NCI-H146 (cell line): ENCODE measurements at places on chromosomes 6 and 20.
A peak's percentile ranks its signal among the peaks of the same experiment; 100 is the strongest.

DNA sequence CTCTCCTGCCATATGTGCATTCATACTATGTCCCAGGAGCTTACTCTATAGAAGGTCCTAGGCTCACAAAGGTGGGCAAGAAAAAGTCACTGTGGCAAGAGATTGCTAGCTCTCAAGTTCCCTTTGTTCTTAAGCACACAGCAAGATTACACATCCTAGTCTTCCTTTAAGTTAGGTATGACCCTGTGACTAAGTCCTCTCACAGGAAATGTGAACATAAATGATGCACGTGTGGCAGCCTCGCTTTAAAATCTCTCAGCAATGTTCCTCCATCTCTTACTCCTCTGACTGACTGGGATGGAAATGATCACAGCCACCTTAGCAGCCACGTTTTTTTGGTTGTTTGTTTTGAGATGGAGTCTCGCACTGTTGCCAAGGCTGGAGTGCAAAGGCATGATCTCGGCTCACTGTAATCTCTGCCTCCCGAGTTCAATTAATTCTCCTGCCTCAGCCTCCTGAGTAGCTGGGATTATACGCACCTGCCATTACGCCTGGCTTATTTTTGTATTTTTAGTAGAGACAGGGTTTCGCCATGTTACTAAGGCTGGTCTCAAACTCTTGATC is 35.7 kb upstream of the HAO1 start:
- DNase-seq, result no peak

DNA sequence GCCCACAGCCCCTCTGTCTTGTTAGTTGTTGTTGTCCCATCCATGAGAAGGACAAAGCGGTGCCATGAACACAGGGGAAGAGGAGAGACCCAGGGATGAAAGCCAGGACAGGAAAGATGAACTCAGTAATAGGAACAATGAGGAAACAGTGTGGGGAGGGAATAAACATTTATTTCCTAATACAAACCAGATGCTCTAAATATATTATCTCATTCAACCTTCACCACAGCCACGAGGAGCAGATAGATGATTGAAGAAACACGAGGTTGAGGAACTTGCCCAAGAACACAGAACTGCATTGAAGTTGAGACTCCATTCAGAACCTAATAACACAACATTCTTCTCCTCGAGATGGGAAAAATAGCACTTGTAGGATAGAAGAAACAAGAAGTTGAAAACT is 53.0 kb upstream of the AIG1 start:
- no peak for DNase-seq

DNA sequence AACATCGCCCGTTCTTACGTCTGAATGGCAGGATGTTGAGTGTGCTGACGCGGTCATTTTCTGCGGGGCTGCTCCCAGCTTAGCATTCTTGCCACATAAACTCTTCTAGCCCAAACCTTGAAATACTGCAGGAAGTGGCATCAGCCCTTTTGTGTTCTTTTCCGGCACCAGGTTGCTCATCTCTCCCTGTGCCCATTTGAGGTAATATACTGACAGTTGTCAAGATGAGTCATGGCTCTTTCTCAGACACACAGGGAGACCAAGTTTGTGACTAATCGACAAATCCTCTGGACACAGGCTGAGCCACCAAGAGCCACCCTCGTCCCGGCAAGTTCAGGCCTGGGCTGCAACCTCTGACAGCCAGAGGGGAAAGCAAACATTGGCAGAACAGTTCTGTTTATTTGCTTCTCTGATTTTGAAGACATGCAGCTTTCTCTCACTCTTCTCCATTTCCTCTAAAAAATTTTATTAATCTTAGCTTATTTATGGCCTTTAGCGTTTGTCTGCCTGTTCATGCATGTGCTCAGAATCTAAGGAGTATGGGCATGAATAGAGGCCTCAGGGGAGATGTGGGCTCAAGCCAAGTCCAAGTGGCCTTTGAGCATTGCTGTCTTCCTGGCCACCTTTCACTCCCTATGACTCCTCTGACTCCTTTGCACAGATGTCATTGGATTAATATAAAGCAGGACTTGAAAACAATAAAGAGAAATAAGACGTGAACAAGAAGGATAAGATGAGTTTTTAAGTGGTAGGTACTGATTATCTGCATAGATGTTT is 328.2 kb upstream of the JAG1 start:
- DNase-seq, result no peak

DNA sequence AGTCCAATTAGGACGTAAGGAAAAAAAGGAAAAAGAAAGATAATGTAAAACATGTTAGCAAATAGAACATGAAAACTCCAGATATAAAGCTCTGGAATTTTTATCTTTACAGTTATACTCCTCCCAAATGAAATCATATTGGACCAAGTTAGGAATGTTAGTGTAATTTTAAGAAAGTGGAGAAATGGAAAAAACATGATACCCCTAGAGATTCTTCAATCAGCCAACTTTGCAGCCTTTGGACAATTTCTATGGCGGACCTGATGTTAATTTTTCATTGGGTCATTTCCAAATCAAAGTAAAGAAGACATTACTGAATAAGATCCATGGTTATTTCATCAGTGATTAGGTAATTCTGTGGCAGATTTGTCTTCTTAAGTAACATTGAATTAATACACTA is 748.7 kb downstream of the RFPL4B start:
- no peak for DNase-seq

DNA sequence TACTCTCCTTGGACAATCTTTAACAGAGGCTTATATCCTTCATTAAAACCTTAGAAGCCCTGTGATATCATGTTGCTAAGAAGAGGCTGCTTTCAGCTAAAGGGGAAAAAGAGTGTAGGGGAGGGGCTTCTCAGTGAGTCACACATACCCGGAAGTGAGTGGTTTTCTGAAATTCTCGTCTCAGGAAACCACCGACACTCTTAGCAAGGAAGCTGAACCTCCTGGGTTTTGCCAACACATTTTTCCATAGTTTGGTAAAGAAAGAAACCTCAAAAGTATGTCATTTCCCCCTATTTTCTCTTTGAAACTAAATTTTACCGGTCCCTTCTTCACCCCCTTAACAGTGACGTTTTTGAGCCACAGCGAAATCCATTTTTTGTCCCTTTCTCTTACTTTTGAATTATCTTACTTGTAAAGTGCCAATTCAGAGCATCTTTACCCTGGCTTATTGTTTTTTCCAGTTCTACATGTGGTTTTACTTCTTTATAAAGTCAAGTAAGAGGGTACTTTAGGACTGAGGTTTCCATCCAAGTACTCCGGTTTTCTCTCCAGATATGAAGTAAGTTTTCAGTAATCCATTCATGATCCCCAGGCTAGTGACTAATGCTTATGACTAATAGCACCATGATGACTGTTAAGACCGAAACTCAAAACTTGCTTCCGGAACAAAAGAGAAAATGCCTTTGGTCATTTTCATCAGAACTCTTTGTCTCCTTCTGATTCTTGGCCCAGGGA is 219.3 kb downstream of the ARHGAP18 start:
- DNase-seq, result no peak

DNA sequence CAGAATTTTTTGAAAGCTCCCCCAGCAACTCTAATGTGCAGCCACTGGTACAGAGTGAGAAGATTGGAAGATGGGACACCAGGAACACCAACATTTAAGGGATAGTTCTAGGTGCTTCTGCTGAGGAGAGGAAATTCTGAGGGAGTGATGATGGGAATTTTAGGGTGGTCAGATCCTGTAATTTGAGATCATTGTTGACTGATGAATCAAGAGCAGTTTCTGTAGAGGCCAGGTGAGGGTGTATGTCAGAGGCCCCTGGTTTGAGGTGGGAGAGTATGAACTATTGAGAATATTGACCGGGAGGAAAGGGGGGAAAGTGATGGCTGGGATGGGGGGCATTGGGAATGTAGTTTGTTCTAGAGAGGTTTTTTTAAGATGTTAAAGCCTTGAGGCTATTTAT is 47.2 kb downstream of the PTPRA start:
- DNase-seq, result peak; percentile 15

- DNase-seq, result no peak
Observed at GRCh38 chr6:136503303-136504029, 46.8 kb downstream of the MAP7 start.
